ENCODE measurements at places on chromosomes 1 and 21. TPM values are rescaled to one million over a fixed set of nuclear protein-coding genes. Genes with fewer than 3 reads are reported as not detected.
A peak's percentile ranks its signal among the peaks of the same experiment; 100 is the strongest.

DNA sequence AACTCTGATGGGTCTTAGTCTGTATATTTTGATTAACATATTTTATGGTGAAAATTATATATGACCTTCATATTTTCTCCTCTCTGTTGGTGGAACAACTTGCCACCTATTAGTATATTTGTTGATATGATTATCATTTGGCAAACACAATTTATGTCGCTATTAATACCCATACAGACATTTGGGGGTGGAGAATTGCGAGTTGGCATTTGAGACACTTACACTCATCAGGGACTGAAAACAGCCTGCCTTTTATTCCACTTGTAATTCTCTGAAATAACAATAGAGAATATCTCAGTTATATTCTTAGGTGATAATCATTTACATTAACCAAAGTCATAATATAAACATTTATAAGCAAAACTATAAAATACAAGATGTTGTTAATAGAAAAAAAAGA lies 100.5 kb upstream of the RGS18 start:
- H3K4me3 ChIP-seq = no peak overlapping the region
- no peaks in the 10 kb centered on the region for H3K36me3 ChIP-seq
- H3K27me3 ChIP-seq = no peaks in the 10 kb centered on the region
- H3K4me1 ChIP-seq = peaks cover 10% of the 10 kb centered on the region
- H3K27ac ChIP-seq = no peak overlapping the region
- no peak for DNase-seq

GRCh38 chr1:59078070-59078800 lies 218.7 kb upstream of the FGGY start:
- no peak for DNase-seq
- H3K27ac ChIP-seq = no peak overlapping the region
- no peaks in the 10 kb centered on the region for H3K36me3 ChIP-seq
- no peaks in the 10 kb centered on the region for H3K4me1 ChIP-seq

- H3K36me3 ChIP-seq = no peaks in the 10 kb centered on the region
- no peaks in the 10 kb centered on the region for H3K27me3 ChIP-seq
- DNase-seq = no peak
- H3K27ac ChIP-seq = no peak overlapping the region
- H3K4me3 ChIP-seq = no peak overlapping the region
- peaks cover 28% of the 10 kb centered on the region for H3K4me1 ChIP-seq
These were observed 78.1 kb upstream of the JAK1 start for GRCh38 chr1:65044411-65044810.

- no peaks in the 10 kb centered on the region for H3K36me3 ChIP-seq
- H3K4me1 ChIP-seq = peaks cover 2% of the 10 kb centered on the region
- peak overlapping the region; percentile 72 for H3K4me3 ChIP-seq
These were observed 10.4 kb downstream of the CLEC20A start for GRCh38 chr1:178486100-178487069.

Gene STUM
- total RNA-seq = 1.6 TPM

- no peak overlapping the region for H3K27ac ChIP-seq
- DNase-seq = no peak
- peaks cover 11% of the 10 kb centered on the region for H3K36me3 ChIP-seq
- H3K4me1 ChIP-seq = peaks cover 6% of the 10 kb centered on the region
These were observed 59.7 kb downstream of the MIER1 start for GRCh38 chr1:66984491-66984890.

Gene GBP4
- 5.8 TPM for total RNA-seq
